Bronchus fibroblast of lung (primary cell): ENCODE measurements at places on chromosomes 1 and 21. TPM values are rescaled to one million over a fixed set of nuclear protein-coding genes. Genes with fewer than 3 reads are reported as not detected.

Gene AMY1C
- total RNA-seq: not detected in 2 replicates

Gene PRPF38B
- 8.9 and 9.9 TPM in 2 replicates for total RNA-seq

Gene RIPPLY3
- not detected in 2 replicates for total RNA-seq

Gene AVPR1B
- not detected in 2 replicates for total RNA-seq

Gene S100A1
- total RNA-seq: 0.15 TPM in 1 of 2 replicates, not detected in the other

Gene RAB7B
- total RNA-seq: 3.2 and 3.4 TPM in 2 replicates

Gene MNDA
- total RNA-seq: not detected in 2 replicates
